Urothelium cell line (cell line): ENCODE measurements at places on chromosomes 7 and 10.

DNA sequence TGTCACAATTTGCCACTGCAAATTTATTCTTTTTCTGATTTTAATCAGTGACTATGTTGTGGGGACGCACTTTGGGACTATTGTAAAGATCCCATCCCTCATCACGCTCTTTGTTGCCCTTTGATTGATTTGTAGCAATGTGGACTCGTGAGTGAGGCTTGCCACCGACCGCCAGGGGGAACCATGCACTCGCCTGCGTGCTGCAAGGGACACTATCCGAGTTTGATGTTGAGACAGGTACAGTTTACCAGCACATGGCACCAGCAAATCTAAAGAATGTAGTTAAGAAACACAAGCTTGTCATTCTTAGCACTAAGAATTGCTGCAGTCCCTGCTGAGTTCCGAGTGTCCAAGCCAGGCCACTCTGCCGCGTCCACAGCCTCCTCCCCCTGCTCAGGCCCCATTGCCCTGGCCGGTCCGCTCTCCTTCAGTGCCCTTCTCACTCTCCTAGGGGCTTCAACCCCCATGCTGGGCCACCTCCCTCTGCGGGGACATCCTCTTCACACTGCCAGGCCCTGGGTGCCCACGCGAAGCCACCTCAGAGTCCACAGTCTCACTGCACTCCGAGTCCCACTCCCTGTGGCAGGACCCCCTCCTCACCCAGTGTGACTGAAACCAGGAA is 2.0 kb upstream of the SFTPA2 start:
- peak; percentile 77 for DNase-seq

GRCh38 chr7:46838463-46838862 is 743.4 kb downstream of the TNS3 start:
- no peak for DNase-seq

- peak; percentile 72 for DNase-seq
These were observed 102.2 kb downstream of the RBM20 start for GRCh38 chr10:110746254-110746826.

DNA sequence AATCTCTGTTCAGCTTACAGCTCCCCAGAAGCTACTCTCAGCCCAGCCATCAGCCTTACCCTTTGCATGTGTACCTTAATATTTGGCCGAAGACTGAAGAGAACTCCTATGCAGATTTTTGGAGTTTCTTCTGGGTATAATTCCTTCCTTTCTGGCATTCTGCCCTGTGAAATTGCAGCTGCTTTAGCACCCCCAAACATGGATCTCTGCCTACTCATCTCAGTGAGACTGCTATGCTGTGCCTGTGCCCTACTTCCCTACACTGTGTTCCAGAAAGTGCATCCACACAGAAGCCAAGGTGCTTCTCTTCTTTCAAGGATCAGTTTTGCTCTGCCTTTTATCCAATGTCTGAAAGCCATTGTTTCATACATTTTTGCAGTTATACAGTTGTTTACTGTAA is 81.6 kb downstream of the NPY start:
- no peak for DNase-seq

DNA sequence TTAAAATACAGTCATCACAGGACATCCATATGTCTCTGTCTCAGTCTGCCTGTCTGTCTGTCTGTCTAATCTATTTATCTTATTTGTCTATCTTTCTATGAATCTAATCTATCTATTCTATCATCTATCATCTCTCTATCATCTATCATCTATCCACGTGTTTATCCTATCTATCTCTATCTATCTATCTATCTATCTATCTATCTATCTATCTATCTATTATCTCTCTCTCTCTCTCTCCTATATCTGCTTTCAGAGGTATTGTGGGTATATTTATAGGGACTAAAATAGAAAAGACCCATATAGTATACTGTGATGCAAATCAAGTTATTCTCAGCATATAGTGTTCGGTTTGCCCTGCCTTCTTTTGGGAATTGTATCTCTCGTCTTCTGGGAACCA is 167.5 kb downstream of the VPS50 start:
- no peak for DNase-seq

DNA sequence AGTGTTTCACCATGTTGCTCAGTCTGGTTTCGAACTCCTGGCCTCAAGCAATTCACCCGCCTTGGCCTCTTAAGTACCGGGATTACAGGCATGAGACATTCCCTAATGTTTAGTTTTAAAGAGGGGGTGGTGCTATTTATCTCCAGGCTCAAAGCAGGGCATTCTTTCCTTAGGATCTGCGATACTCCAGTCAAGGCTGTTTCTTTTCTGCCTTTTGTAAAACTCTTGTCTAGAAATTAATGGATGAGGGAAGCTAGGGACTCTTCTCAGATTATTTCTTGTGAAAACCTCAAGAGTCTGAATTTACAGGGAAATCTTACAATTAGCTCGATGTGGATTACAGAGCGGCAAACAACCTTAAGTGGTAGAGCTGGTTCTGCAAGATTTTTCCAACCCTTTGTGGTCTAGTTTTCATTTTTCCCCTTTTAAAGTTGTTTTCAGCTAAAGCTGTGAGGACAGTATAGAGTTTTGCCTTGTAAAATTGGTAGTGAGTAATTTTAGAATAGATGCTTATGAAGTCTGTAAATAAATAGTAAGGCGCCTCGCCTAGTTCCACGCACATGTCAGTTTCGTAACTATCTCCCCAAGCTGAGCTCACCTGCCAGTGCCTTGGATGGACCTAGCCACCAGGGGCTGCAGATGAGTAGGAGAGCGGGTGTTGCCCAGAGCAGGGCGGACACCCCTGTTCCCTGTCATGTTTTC is 53.1 kb downstream of the CUX1 start:
- DNase-seq = no peak

- DNase-seq = no peak
These were observed 55.8 kb upstream of the EXOC4 start for GRCh38 chr7:133196856-133197612.

GRCh38 chr7:140360697-140361229 is 37.6 kb downstream of the SLC37A3 start:
- DNase-seq = no peak
